ENCODE measurements at places on chromosomes 1 and 21.
A peak's percentile ranks its signal among the peaks of the same experiment; 100 is the strongest.

DNA sequence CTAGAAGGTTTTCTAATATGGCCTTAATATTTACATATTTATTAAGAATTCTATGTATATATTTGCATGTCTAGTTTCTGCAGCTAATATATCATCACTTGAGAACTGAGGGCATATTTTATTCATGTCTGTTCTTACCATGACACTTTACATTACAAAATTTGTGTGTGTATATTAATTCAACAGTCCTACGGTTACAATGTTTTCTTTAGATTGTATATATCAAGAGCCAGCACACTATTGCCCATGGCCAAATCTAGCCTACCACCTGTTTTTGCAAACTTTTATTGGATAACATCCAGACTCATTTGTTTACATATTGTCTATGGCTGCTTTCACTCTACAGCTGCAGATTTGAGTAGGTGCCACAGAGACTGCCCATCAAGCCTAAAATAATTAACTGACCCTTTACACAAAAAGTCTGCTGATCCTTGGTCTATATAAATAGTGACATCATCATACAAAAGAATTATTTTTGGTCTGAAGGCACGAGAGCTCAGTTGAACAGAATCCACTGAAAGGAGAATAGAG, 577.4 kb upstream of the PBX1 start:
- DNase-seq: peak; percentile 72

GRCh38 chr1:203601716-203602309, 24.8 kb upstream of the ATP2B4 start:
- no peak for DNase-seq

- DNase-seq: peak; percentile 68
Measured at GRCh38 chr21:42523941-42524340, 10.3 kb downstream of the SLC37A1 start.

GRCh38 chr1:9473032-9473807, 66.0 kb upstream of the SLC25A33 start:
- DNase-seq: peak; percentile 89

DNA sequence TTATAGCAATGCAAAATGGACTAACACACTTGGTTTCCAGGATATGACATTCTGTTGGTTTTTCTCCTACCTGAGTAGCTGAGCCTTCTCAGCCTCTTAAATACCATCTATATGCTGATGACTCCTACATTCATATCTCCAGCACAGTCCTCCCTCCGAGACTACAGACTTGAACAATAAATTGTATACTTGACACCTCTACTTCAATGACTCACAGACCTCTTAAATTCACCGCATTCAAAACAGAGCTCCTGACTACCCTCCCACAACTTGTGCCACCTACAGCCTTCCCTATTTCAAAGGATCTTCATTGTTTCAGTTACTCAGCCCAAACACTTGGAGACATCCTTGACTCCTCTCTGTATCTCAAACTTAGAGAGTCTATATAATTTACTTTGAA, 66.8 kb upstream of the ASB17 start:
- peak; percentile 11 for DNase-seq

All from DMS53 (cell line).